ENCODE measurements at places on chromosomes 11 and 22. TPM values are rescaled to one million over a fixed set of nuclear protein-coding genes. Genes with fewer than 3 reads are reported as not detected.

Gene PGA5
- total RNA-seq: 0.33 TPM

Gene RNF141
- total RNA-seq: 23.7 TPM

Gene APOA4
- total RNA-seq: not detected

DNA sequence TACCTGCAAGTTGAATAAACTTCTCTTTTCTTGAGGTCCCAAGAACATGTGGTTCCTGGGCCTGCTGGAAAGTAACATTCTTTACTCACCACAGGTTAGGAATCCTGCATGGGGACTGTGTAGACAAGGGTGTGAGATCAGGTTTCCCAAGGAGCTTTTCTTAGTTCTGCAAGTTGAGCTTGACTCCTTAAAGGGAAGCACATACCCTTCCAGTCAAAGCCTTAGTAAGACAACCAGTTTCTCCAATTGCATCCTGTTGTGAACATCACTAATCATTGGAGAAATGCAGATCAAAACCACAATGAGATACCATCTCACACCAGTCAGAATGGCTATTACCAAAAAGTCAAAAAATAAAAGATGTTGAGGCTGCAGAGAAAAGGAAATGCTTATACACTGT is 48.3 kb upstream of the PAK1 start:
- H3K36me3 ChIP-seq: peaks cover 5% of the 10 kb centered on the region
- H3K4me3 ChIP-seq: no peak overlapping the region
- H3K4me1 ChIP-seq: peaks cover 9% of the 10 kb centered on the region
- no peak for DNase-seq

Gene OR8I2
- total RNA-seq: not detected

Gene TCN1
- not detected for total RNA-seq

DNA sequence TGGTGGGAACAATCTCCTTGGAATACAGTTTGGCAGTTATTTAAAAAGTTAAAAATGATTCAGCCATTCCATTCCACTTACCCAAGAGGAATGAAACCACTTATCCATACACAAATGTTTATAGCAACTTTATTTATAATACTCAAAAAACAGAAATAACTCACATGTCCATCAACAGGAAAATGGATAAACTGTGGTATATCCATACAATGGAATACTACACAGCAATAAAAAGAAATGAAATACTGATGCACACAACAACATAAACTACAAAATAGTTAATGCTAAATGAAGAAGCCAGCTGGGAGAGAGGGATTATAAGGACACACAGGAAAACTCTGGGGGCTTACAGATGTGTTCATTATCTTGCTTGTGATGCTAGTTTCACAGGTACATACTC is 64.7 kb downstream of the FCHSD2 start:
- no peaks in the 10 kb centered on the region for H3K27me3 ChIP-seq
- DNase-seq: no peak
- no peak overlapping the region for H3K4me3 ChIP-seq
- no peak overlapping the region for H3K27ac ChIP-seq
- H3K4me1 ChIP-seq: no peaks in the 10 kb centered on the region
- peaks cover 9% of the 10 kb centered on the region for H3K36me3 ChIP-seq

Gene LGALS12
- 1.9 TPM for total RNA-seq

Gene FAR1
- total RNA-seq: 72.5 TPM

GRCh38 chr11:45885274-45885920 is at the start of gene MAPK8IP1:
Gene MAPK8IP1 (plus strand): TSS chr11:45885651. CDS start chr11:45885821, 170 bp downstream.
- peak; percentile 75 for DNase-seq
- no peaks in the 10 kb centered on the region for H3K27me3 ChIP-seq
- peak within 1 kb of the TSS; percentile 73 for H3K4me3 ChIP-seq
- H3K27ac ChIP-seq: no peak within 1 kb of the TSS
- no peaks in the 10 kb centered on the region for H3K36me3 ChIP-seq

Gene LARGE1
- 41.7 TPM for total RNA-seq

GRCh38 chr11:7473717-7474116 is 11.6 kb upstream of the OLFML1 start:
- no peak overlapping the region for H3K27ac ChIP-seq
- H3K4me3 ChIP-seq: no peak overlapping the region
- H3K36me3 ChIP-seq: no peaks in the 10 kb centered on the region
- 0 out of 2 replicates have a peak, but pooled peaks cover 3% of the 10 kb centered on the region for H3K4me1 ChIP-seq

Gene MPPED2
- 2.6 TPM for total RNA-seq

DNA sequence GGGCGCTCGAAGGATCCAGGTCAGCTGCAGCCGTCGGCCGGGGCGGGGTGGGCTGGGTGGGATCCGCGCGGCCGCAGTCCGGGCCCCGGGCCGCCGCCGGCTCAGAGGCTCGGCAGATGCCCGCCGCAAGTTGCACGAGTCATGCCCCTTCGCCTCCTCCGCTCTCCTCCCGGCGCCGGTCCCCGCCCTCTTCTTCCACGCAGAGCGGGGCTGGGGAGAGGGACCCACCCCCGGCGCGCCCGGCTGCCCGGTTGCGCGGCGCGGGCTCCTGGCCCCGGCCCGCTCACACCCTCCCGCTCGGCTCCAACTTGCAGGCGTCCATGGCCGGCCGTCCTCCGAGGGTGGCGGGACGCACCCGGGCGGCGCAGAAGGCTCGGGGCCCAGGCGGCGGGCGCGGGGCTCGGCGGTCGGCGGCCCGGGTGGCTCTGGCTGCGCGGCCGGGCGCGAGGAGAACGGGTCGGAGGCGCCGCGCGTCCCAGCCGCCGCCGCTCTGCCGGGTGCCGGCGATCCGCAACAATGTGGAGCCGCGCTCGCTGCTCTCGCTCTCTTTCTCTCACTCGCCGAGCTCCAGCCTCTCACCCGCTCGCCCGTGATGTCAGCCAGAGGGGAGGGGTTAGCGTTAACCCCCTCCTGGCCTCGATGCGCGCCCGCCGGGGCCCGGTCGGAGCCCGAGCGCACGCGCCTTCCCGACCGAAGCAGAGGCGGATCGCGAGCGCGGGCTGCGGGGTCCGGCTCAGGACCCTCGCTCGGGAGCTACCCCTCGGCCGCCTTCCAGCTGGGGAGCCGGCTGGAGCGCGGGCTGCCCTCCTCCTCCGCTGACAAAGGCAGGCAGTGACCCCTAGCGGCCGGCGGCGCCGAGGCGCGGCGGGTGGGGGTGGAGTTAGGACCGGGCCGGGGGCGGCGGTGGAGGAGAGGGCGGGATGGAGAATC is at the start of gene NECTIN1:
Gene NECTIN1 (minus strand): TSS at position 550 of the 930 bp plus-strand sequence. CDS start 647 bp downstream, outside the sequence.
- H3K27me3 ChIP-seq: no peaks in the 10 kb centered on the region
- H3K36me3 ChIP-seq: peaks cover 14% of the 10 kb centered on the region
- peak within 1 kb of the TSS; percentile 99 for H3K4me3 ChIP-seq

GRCh38 chr11:92886243-92886905 is 83.1 kb upstream of the MTNR1B start:
- no peaks in the 10 kb centered on the region for H3K27me3 ChIP-seq
- H3K27ac ChIP-seq: no peak overlapping the region
- H3K4me1 ChIP-seq: no peaks in the 10 kb centered on the region

Gene PRDX5
- total RNA-seq: 228 TPM

GRCh38 chr11:9155930-9156329 is 64.5 kb upstream of the SCUBE2 start:
- H3K4me3 ChIP-seq: no peak overlapping the region
- H3K27ac ChIP-seq: no peak overlapping the region
- H3K4me1 ChIP-seq: no peaks in the 10 kb centered on the region
- H3K36me3 ChIP-seq: peaks cover 12% of the 10 kb centered on the region
- no peaks in the 10 kb centered on the region for H3K27me3 ChIP-seq
- no peak for DNase-seq

GRCh38 chr11:79026803-79027445 is 413.9 kb downstream of the TENM4 start:
- H3K36me3 ChIP-seq: no peaks in the 10 kb centered on the region
- H3K27ac ChIP-seq: no peak overlapping the region
- no peak overlapping the region for H3K4me3 ChIP-seq

GRCh38 chr11:76455331-76455730 is 10.5 kb downstream of the EMSY start:
- DNase-seq: peak; percentile 83
- H3K27ac ChIP-seq: peak overlapping the region; percentile 99
- H3K36me3 ChIP-seq: peaks cover 6% of the 10 kb centered on the region
- H3K27me3 ChIP-seq: no peaks in the 10 kb centered on the region
- no peaks in the 10 kb centered on the region for H3K4me1 ChIP-seq

Gene OR5M3
- not detected for total RNA-seq

- no peaks in the 10 kb centered on the region for H3K4me1 ChIP-seq
- H3K4me3 ChIP-seq: no peak overlapping the region
- no peaks in the 10 kb centered on the region for H3K36me3 ChIP-seq
- H3K27ac ChIP-seq: no peak overlapping the region
- no peak for DNase-seq
- no peaks in the 10 kb centered on the region for H3K27me3 ChIP-seq
Observed at GRCh38 chr11:69301455-69302401, 7.8 kb downstream of the MYEOV start.

GRCh38 chr22:47367993-47368945 is 605.8 kb downstream of the TBC1D22A start:
- H3K4me3 ChIP-seq: no peak overlapping the region
- peaks cover 18% of the 10 kb centered on the region for H3K36me3 ChIP-seq
- H3K4me1 ChIP-seq: no peaks in the 10 kb centered on the region

DNA sequence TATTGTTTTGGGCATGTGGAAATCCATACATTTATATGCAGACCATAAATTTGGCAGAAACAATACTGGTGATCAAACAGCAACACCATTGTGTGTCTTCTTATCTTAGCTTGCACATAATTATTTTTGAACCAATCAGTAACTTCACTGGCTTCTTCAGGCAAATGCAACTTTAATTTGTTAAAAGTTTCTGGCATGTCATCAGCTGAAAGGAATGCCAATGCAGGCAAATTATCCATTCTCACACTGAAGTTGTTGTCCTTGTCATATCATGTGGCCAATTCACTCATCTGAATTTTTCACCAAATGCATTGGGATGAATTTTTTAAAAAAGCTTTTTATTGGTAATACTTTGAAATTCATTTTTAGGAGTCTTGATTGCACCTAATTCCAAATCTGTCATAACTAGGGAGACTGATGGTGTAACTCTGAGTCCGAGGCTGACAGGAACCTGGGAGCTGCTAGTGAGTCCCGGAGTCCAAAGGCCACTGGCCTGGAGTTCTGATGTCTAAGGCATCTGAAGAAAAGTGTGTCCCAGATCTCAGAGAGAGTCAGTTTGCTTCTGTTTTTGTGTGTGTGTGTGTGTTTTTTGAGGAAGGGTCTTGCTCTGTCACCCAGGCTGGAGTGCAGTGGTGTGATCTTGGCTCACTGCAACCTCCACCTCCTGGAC is 17.4 kb upstream of the OR10V1 start:
- H3K4me1 ChIP-seq: no peaks in the 10 kb centered on the region
- no peaks in the 10 kb centered on the region for H3K36me3 ChIP-seq
- no peak overlapping the region for H3K27ac ChIP-seq
- H3K4me3 ChIP-seq: no peak overlapping the region
- no peak for DNase-seq

Gene TIMP3
- total RNA-seq: 0.86 TPM

DNA sequence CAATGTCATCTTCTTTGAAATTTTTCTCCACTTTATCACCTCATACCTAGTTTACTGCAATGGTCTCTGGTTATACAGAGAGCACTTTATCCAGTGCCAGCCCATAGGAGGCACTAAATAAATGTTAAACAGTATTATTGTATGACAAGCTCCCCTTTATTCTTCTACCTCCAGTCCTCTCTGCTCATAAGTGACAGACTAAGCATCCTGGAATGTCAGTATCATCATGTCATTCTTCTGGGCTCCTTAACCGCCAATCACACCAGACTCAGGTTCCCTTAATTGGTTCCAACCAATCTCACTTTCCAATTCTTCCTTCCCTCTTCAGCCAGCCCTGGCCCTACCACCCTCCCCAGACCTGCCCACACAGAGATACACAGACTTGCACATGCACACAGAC is 93.1 kb downstream of the RPL27A start:
- H3K27ac ChIP-seq: no peak overlapping the region
- no peaks in the 10 kb centered on the region for H3K36me3 ChIP-seq
- no peak overlapping the region for H3K4me3 ChIP-seq
- no peak for DNase-seq
- H3K4me1 ChIP-seq: no peaks in the 10 kb centered on the region
- H3K27me3 ChIP-seq: no peaks in the 10 kb centered on the region

DNA sequence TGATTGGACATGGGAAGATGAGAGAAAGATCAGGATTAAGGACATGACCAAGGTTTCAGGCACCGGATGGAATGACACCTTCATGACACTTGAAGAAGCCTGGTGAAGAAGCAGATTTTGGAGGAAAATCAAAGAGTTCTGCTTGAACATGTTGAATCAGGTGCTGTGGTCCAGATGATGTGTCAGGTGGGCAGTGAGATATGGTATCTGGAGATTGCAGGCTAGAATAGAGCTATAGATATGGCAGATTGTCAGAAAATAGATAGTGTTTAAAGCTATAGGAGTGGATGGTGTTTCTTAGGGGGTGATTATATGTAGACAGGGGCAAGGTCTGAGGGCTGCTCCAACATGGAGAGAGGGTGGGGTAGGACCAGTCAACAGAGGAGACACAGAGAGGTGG is 40.2 kb downstream of the PANX1 start:
- H3K27me3 ChIP-seq: no peaks in the 10 kb centered on the region
- peaks cover 25% of the 10 kb centered on the region for H3K36me3 ChIP-seq
- no peak for DNase-seq
- H3K4me1 ChIP-seq: peaks cover 4% of the 10 kb centered on the region

DNA sequence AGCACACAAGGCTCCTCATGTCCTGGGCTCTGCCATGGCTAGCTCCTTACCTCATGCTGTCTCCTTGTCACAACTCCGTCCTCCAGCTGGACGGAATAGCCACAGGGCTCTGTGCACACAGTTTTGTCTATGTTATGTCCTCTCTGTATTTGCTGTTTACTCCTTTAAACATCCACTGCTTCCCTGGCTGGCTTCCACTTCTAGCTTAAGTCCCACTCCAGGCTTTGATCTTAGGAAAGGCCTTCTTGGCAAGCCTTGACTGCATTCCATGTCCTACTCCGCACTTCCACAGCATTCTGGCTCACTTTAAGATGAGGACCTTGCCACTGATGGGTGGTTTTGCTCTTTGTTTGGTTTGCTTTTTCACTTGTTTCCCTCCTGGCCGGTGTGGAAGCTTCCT is 22.9 kb upstream of the ROBO3 start:
- peak overlapping the region; percentile 50 for H3K4me3 ChIP-seq
- no peak for DNase-seq
- no peak overlapping the region for H3K27ac ChIP-seq
- peaks cover 95% of the 10 kb centered on the region for H3K27me3 ChIP-seq
- no peaks in the 10 kb centered on the region for H3K4me1 ChIP-seq

Gene NPAS4
- 1.6 TPM for total RNA-seq

DNA sequence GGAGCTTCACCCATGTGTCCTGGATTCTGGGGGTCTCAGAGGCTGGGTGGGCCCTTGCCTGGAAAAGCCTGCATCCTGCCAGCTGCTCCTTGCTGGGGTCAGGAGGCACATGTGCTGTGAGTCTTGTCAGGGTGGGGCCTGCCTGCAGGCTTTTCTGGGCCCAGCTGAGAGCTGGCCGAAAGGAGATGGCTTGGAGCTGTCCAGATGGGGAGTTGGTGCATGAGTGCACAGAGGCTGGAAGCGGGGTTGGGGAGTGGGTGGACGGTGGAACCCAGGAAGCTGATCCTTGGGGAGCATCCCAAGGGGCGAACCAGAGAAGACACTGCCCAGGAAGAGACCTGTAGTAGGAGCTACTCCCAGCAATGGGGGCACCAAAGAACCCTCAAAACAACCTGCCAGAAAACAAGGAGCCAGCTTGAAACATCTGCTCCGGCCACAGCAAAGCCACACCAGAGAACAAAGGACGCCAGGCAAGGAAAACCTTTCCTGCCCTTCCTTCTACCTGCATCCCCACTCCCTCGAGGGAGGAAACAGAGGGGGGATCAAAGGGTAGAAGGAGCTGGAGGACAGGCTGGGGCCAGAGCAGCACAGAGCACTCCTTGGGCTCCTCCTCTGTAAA is 8.2 kb upstream of the KCTD17 start:
- H3K4me3 ChIP-seq: no peak overlapping the region
- H3K4me1 ChIP-seq: no peaks in the 10 kb centered on the region
- no peaks in the 10 kb centered on the region for H3K36me3 ChIP-seq
- no peak overlapping the region for H3K27ac ChIP-seq
- DNase-seq: no peak

Gene CCDC81
- 0.20 TPM for total RNA-seq

All from H9 (cell line).